Kidney capillary endothelial cell (primary cell): ENCODE measurements at places on chromosomes 7 and 10.

DNA sequence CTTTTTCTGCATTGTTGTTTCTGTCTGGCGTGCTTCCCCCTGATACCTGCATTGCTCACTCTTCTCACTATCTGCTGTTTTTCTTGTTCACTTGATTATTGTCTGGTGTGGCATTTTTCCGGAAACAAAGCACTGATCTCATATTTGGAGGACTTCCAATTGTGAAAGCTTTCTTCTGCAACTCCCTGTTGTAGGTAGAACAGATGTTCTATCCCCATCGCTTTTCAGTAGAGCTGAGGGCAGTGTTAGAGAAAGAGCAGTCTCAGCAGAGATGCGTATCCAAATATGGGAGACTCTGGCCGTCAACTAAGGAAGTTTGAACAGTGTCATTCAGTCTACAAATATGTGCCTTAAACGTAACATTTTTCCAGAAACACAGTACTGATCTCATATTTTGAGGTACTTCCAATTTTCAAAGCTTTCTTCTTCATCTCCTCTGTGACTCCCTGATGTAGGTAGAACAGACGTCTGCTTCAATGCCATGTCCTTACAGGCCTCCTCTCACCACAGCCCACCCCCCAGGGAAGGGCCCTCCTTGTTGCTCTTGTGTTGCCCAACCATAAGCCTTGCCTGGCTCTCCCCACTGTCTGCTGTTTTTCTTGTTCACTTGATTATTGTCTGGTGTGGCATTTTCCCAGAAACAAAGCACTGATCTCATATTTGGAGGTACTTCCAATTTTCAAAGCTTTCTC, 27.1 kb upstream of the GJD4 start:
- no peak for DNase-seq

GRCh38 chr7:17593819-17594419, 295.5 kb downstream of the AHR start:
- DNase-seq, result no peak

DNA sequence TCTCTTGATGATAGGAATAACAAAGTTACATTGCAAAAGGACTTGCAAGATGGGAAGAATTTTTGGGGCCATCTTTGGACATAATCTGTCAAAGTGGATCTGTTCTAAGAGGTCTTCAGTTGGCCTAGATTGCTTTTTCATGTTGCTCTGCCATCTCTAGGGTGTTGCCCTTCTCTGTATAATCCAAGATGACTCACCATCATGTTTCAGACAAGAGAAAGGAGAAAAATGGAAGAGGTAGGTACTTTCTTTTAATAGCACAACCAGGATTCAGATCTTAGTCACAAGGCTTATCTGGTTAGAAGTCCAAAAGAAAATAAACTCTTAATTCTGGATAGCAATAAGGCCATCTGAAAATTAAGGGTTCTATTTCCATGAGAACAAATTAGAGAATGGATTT, 38.7 kb upstream of the FOXP2 start:
- no peak for DNase-seq

DNA sequence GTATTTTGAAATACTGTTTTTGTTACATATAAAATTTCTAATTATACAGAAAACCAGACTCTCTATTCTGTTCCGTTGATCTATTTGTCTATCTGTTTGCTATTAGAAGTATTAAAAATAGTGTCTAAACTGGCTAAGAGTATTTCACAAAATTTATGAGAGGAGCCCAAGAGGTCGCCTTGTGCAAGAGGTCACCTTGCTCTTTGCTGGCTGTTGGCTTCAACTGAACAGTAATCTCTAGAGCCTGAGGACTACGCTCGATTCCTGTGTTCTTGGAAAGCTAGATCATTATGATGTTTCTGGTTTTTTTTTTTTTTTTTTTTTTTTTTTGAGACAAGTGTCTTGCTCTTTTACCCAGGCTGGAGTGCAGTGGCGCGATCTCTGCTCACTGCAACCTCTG, 428.6 kb downstream of the LRMDA start:
- DNase-seq, result no peak

DNA sequence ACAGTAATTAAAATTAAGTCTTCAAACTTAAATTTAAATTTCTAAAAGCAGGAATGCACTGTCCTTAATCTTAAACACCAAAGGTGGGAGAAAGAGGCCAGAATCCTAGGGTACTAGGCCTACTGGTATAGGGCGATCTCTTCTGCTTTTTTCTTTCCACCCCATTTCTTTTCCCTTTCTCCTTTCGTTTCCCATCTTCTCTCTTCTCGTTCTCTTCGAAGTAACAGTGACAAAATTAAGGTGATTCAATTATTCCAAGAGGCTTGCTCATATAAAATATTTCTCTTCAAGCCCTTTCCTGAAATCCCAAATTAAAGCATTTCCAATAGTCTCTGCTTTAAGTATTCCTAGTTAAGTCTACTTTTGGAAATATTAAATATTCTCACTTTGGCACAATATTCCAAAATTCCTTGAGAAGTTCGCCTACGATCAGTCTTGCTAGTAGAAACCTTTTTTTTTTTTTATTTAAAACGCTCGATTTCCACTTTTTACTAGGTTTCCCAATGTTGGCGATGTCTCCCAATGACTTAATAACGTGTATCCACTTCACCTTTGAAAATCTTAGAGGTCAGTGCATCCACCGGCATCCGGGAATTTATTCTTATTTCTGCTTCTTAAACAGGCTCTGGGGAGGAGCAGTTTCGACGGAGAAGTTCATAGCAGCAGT, 765 bp upstream of the LCOR start:
- no peak for DNase-seq

DNA sequence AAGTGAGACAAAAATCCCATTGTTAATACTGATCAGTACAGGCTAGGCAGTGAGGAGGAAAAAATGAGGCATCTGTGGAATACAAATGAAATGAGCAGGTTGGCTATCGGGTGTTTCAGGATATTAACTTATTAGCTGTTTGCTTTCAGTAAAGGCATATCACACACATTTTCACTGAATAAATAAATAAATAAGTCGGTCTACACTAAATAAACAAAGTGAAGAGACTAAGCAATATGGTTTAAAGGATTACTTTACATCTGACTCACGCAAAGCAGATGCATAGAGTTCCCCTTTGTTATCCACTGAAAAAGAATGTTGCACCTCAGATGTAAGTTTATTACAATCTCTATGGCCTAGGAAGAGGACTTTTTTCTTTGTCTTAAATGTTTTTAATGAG, 6.3 kb upstream of the SEMA3A start:
- DNase-seq, result no peak

DNA sequence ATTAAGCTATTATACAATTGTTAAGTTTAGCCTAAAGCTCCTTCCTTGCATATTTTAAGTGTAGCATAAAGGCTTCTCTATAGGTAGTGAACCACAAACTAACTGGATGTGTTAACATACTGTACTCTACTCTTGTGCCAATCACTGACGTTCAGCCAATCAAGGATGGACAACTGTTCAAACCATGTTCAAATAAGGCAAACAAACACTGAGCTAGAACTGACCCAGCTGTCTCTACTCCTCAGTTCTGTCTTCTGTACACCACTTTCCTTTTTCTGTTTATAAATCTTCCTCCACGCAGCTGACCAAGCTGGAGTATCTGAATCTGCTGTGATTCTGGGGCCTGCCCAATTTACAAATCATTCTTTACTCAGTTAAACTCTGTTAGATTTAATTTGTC, 188.7 kb upstream of the MBL2 start:
- no peak for DNase-seq

GRCh38 chr10:62402508-62402907, 28.3 kb downstream of the ZNF365 start:
- no peak for DNase-seq

DNA sequence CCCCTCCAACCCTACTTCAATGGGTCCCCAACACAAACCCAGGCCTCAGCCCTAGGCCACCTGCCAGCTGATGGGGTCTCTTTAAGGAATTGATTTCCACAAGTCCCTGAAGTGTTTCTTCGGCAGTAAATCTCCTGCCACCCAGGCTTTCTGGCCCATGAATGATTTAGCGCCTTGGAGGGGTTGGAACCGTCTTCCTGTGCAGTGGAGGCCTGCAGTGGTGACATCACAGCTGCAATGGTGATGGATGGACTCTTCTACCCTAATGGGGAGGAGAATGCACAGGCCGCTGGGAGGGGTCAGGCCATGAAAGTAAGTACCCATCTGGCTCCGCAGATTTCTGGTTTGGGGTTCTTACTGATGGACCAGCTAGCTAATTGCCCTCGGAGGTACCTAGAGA, 163.8 kb downstream of the UBE2H start:
- no peak for DNase-seq

DNA sequence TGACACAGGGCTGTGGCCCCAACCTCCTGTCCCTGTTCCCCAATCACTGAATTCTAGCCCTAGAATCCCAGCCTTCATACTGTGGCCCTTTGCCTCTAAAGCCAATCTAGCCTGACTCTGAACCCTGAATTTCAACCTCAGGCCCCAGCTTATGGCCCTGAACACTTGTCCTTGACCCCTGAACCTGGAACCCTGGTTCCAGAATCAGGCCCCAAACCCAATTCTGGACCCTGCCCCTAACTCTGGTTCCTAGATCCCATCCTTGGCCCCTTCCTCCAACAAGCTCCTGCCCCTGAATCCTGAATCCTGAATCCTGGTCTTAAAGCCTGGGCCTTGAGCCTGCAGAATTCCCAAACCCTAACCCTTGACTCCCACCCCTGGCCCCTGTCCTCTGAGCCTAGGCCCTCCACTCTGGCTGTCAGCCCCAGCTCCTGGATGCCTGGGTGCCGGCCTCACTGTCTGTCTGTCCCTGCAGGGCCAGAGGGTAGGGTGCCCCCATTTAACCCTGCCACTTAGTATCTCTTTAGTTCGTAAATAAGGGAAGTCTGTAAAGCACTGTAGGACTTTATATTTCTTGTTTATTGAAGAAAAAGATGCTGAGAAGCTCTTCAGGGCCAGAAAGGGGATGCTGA, 1.3 kb downstream of the INPP5A start:
- no peak for DNase-seq

DNA sequence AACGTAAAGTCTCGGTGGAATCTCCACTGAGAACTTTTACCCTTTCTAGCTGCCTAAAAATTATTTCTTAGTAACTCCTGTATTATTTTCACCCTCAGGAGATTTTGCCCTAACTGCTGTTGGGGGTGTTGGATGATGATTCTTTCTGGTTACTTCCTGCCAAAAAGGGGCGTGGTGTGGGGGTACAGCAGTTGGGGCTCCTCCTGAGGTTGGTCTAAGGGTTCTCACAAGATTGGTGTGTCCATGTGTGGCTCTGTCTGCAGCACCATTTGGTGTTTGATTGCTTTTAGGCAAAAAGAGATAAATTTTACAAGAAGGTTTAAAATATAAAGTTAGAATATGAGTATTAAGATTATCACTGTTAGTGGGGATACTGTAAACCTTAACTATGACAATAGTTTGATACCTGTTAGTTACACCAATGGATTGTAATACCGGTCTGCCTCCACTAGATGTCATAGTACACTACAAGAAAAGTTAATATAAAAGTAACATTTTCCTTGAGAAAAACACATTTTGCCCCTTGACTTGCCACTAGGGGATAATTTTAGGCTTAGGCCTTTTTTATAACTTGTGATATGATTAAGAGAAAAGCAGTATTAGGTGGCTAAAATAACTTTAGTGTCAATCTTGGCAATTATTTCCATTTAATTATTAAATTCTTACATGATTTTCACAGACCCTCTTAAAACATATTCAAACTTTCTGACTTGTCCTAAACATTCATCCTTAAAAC, 928.7 kb downstream of the IPMK start:
- DNase-seq, result peak; percentile 21

DNA sequence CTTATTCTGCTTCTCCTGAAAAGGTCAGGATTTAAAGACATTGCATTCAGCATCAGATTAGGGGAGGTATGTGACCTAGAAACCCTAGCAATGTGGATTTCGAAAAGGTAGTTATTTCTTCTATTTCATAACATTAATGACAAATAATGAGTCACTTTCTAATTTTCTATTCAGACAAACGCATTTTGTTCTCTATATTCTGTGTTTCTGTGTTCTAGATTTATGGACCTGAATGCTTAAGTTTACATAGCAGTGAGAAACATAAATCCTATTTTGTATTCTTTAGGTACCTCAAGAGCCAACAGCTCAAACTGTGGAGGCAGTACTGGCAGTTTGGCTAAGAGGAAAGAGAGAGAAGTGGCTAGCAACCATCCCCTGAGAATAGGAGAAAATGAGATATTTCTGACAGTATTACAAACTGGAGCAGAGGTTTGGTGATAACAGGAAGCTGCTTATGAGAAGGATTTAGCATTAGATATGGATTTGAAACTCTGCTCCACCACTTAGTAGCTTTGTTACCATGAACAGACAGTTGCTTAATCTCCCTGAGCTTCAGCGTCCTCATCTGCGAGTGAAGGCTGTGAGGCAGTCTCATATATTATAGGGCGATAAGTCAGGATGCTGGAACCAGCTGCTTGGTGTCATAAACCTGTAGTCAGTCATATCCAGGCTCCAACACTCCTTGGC, 28.2 kb downstream of the CDK14 start:
- DNase-seq, result no peak

DNA sequence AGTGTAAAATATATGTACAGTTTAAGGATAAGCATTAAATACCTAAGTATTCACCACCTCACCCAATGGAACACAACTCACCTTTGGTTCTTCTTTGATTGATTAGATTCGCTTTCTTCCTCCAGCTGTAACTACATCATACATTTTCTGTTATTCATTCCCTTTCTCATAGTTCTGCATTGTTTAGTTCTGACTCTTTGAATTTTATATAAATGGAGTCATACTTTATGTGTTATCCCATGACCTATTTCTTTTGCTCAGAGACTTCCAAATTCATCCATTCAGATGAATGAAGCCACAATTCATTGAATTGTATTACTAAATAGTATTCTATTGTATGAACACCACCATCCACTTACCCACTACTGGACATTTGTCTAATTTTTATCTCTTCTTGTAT, 12.3 kb downstream of the THNSL1 start:
- DNase-seq, result no peak

- peak; percentile 40 for DNase-seq
Observed at GRCh38 chr10:89369156-89370105, 8.4 kb upstream of the IFIT1B start.

GRCh38 chr10:16867990-16868389, 50.8 kb upstream of the RSU1 start:
- no peak for DNase-seq

DNA sequence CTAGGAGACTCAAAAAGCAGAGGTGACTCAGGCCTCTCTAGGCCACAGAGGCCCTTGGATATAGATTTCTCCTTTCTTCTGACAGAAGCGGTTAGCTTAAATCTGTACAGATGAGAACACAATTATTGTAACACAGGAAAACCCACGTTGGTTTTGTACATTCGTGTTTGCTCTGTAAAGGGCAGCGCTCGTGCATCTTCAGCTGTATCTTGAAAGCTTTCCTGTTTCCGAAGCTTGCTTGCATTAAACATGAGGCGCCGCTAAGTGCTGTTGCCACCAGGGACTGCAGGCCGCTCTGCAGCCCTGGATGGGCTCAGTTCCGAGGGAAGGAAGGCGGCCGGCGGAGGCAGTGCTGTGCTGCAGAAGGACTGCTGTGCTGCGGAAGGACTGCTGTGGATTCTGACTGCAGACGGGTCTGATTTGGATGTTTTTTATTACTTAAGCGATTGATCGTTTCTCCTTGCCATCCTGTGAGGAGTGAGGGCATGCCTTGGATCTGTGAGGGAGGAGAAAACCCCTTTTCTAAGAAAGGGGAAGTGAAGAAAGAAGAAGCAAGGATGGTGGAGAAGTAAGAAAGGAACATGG, 53.3 kb downstream of the FHIP2A start:
- no peak for DNase-seq

GRCh38 chr10:13924040-13924725, 337.4 kb downstream of the PRPF18 start:
- DNase-seq, result peak; percentile 74
